NCI-H510A treated with DMSO at 0.1 percent for 48 hours (cell line): ENCODE measurements at places on chromosomes 2 and 18.

- DNase-seq: no peak
Measured at GRCh38 chr2:3741867-3742602, 38.7 kb downstream of the DCDC2C start.

DNA sequence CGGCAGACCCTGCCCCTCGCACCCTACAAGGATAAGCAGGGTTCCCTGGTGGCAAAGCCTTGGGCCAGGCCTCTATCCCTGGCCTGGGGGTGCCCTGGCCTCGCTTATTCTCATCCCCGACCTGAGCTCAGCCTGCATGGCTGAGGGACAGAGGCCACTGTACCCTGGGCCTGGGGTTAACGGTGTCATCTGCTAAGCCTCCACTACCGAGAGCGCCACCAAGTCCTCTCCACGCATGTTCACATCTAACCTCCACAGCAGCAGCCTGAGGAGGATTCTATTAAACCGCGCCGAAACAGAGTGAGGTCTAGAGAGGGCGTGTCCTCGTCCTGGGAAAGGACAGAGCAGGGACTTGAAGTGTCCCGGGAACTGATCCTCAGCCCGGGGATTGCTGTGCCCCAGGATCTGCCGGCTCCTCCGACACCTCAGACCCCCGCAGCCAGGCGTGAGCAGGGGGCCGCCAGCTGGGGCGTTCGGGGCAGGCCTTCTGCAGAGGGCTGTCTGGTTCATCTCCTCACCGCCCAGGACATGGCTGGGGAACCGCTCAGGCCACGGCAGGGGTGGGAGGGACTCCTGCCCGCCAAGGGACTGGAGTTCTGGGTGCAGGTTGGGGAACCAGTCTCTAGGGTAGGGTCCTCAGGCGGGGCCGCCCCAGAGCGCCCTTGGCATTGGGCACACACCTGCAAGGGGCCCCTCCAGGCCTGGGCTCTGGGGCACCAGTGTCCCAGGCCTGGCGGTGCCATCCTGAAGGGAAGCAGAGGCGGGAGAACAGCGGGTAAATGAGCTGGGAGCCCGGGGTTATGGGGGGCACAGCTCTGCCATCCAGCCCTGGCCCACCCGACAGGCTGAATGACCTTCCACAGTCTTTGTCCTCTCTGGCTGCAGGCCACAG lies 68.0 kb upstream of the SMAD7 start:
- DNase-seq: no peak

DNA sequence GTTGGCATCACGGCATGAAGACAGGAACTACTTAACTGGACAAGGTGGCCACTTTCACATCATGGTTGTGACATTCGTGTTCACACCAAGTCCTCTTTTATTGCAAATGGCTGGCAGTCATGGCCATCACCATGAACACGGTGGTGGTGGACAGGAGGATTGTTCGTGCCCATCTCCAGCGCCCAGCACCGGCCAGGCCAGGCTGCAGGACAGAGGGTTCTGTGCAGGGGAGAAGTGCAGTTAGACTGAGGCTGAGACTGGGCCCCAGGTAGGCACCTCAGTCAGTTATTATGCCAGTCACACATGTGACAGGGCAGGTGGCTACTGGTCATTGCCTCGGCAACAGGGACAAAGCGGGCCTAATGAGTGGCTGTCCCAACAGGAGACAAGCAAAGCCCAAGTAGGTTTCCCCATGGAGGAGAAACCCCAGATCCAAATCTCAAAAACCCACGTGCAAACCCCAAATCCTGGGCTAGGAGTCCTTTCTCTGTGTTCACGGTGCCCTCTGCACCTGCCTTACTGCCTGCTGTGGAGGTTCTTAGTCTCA lies 468.1 kb upstream of the MYT1L start:
- no peak for DNase-seq

DNA sequence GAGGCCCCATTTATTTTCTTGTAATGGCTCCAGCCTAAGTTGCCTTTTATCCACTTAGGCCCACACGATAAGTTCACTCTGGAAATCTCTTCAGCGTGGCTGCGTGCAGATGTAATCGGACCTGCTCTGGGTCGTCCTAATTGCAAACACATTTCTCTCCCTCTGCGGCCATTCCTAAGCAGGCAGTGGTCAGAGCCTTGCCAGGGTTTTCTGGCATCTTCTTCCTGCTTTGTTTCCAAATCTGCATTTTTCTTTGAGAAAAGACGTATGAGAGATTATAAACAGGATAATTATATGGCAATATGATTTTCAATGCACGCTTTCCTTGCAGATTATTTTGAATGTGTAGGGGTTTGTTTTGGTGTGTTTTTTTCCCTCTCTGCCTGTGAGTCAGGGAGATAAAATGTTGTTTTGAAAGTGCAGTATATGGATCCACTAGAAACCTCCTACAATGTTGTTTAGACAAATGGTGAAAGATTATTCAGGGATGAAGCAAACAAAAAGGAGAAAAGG lies 239.4 kb upstream of the TANK start:
- DNase-seq: no peak
